ENCODE measurements at places on chromosomes 7 and 10.

DNA sequence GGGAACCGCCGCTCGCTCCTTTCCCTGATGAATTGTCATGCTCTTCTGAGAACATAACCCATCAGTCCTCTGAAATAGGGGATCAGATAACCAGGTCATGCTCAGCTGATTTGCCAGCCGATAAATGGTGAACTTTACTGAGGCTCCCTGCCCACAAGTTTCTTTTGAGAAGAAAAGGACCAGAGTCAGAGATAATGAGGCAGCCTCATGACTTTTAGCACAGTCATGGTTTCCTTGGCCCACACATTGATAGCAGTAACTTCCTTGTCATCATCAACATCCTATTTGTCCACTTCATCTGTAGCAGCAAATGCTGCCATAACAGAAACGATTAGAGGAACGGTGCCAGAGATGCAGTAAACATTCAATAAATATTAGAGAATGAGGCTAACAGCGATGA is 509.0 kb downstream of the GATA3 start:
- DNase-seq: no peak

DNA sequence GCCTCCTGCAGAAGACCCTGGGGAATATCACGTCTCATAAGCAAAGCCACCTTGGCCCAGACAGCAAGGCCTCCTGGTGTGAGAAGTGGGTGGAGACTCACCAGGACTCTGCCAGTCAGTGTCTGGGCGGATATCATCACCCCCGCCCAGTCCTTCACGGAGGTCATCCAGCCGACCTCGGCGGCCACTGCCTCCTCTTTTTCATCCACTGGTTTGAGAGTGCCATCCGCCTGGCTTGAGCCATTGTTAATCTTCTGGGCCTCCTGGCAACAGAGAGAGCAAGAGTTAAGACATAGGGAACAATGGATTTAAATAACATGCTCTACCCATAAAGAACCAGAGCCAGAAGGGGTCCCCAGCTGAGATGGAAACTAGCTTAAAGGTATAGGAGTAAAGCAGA is 233.8 kb downstream of the KCNMA1 start:
- DNase-seq: no peak

GRCh38 chr7:138245216-138245615 is 169.0 kb downstream of the AKR1D1 start:
- DNase-seq: no peak

DNA sequence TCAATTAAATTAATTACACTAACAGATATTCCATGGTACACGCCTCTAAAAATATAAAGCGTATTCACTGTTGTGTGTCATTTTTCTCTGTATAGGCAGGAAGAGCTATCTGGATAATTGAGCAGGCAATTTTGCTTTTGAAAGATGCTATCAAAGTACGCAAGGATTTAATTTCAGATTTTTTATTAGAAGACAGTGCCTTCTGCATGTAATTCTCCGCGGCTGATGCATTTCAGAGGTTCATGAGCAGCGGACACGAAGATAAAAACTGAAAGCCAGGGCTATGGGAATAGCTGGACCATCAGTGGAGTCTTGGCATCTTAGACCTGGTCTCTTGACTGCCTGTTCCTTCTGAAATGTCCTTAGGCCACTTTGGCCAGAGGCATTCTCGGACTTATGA is 35.7 kb upstream of the SDK1 start:
- DNase-seq: no peak

- no peak for DNase-seq
Measured at GRCh38 chr10:49035920-49036319, 79.4 kb downstream of the VSTM4 start.

DNA sequence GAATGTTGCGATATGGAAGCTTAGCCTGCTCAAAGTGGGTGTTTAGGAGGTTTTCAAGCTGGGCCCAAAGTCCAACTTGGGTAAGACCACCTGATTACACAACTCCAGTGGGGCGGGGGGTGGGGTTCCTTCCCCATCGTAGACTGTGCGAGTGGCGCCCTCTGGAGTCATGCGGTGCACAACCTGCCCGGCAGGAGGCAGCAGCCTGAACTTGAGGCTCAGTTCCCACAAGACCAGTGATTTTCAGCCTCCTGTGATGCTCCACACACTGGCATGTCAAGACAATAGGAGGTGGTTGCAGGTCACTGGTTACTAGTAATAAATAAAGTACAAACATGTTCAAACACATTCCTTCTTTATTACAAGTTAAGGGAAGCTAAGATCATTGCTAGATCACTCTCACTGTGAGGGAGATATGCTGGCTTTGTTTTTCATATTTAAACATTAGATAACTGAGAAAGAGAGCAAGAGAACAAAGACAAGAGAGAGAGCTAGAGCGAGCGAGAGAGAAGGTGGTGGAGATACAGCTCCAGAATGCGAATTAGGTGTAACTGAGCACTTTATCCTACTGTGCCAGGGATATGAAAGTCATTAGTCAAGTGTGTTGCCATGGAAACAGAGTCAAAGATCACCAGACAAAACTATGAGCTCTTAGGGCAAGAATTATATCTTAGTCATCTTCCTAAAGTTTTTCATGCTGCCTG is 97.4 kb upstream of the BMPER start:
- DNase-seq: no peak

- no peak for DNase-seq
Measured at GRCh38 chr7:72445075-72445474, 32.9 kb upstream of the CALN1 start.

DNA sequence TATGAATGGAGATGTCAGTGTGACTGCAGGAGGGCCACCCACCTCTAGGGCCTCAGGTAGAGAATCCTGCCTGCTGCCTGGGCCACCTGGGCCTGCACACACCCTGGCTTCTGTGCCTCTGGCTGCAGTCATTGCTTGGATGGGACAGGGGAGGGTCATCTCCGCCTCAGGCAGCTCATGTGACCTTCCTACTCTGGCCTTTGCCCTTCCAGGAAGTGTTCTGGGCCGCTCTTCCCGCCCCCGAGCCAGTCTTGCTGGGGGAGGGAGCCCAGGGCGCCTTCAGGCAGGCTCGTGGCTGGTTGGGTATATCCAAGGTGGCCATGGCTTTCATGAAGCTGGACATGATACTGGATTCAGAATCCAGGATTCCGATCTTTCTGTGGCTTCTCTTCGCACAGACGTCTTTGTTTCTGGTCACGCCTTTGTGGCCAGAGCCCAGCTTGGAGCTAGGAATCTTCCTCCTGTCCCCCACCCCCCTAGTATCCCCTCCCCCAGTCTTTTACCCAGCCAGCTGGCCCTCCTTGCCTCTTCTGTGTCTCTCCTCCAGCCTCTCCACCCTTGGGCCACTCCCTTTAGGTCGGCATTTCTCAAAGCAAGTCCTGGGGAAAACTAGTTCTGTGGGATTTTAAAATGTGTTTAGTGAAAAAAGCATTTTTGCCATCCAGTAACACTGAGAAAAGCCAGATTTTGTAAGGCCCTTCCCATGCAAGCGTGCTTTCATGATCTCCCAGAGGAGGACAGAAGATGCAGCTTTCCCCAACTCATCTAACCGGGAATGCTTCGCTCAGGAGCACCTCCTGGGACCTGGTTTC is 119.6 kb downstream of the ZMIZ1 start:
- DNase-seq: no peak

DNA sequence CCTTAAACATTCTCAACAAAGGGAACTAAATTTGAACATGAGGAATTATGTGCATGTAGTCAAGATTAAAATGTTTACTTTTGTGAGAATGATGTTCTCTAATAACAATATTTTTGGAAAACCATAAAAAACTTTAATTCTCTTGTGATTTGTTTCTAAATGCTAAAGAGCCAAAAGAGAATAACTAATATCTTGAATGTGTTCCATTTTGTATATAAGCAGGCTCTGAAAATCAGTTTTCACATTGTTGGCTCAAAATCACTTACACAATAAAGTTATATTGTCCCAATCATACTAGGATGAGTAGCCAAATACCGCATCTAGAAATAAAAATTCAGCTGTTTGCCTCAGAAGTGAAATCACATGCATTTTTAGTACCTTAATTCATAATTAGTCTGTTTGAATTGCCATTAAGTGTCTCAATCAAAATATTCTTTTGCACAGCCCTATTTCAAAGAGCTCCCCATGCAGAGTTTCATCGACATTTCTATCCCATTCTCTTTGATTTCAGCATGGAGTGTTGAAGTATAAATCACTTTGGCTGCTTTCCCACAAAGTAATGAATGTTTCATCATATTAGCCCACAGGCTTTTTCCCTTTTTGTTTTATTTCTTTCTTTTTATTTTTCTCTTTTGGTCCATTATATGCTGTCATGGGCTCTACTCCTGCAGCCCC is 420.3 kb upstream of the POM121L12 start:
- no peak for DNase-seq

GRCh38 chr10:112361951-112362751 is 11.8 kb upstream of the ACSL5 start:
- DNase-seq: no peak

DNA sequence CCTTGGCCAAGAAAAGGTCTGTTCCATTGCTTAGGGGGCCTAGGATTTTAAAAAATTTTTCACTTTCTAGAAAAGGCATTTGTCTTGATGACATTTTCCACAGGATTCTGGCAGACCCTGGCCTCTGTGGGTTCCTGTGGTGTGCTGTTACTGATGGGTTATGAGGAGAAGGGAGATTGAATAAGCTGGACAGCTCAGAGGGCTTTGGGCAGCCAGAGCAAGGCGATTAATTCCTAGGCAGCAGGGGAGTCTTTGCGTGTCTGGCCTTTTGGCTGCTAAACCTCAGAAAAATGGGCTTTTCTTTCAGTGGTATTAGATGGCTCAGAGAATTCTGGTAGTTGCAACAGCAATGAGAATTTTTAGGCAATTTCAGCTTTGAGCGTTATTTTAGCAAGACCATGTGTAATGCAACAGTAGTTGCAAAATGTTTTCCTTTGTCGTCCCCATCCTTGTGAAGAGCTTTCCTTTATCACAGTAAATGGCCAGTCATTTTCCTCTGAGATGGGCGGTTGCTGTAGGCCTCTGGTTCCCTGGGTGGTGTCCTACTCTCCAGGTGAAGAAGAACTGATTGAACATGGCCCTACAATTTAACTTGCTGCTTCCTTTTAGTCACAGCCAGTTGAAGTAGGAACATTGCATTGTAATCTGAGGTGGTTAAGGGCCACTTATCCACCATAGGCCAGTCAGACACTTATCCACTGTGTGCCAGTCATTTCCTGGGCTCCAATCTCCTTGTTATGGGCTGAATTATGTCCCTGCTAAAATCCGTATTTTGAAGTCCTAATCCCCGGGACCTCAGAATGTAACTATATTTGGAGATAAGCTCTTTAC is 43.2 kb downstream of the SH2D4B start:
- DNase-seq: no peak

DNA sequence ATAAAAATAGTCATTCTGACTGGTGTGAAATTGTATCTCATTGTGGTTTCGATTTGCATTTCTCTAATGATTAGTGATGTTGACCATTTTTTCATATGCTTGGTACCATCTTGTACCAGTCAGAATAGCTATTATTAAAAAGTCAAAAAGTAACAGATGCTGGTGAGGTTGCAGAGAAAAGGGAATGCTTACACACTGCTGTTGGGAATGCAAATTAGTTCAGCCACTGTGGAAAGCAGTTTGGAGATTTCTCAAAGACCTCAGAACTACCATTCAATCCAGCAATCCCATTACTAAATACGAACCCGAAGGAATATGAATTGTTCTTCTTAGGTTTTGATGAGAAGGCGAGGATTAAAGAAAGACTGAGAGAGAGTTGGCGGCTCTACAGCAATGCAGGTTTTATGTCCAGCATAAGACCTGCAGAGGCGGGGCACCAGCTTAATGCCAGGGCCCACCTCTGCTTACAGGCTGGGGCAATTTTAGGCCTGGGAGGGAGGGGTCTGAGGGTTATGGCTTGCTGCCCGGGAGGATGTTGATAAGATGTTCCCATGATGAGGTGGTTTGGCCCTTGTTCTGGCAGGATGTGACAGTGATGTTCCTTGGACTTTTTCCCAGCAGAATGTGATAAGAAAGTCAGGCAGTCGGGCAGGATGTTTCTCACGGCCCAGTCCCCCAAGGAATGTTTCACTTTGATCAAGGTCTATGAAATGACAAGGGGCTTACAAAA is 74.4 kb downstream of the MEST start:
- DNase-seq: no peak

DNA sequence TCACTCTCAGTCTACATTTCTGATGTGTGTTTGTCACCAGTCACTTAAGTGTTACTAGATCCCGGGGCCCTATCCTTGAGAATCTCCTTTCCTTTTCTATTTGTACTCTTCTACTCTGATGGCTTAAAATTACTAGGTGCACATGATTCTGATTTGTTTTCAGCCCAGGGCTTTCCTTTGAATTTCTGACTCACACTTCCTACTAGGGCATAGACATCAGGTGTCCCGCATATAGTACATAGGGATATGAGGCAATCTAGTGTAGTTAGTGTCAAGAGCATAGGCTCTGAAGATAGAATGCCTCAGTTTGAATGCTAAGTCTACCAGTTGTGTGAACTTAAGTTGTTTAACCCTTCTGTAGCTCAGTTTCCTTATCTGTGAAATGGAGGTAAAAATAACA is 49.4 kb upstream of the LRRN3 start:
- no peak for DNase-seq

- DNase-seq: no peak
Measured at GRCh38 chr10:45418849-45419675, 45.0 kb downstream of the ALOX5 start.

DNA sequence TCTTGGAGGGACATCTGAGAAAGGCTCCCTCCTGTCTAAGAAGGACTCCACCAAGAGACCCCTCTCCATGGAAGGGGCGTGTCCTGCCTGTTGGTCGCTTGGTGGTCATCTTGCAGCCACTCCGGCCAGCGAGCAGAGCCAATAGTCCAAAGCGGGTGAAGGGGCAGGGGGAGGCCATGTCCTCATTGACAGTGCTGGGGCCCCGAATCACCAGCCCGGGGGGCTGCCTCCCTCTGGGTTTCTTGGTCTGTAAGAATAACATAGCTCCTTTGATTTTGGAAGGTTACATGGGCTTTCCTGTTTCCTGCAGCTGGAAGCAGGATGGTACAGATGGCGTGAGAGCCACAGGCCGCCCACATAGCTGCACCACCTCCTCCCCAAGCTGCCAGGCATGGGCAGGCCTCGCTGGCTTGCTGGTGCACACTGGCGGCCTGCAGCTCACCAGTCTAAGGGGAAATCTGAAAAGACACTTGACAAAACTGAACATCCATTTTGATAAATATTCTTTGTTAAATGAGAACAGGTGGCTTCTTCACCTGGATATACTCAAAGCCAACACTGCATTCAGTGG is 105.8 kb downstream of the ARHGAP22 start:
- no peak for DNase-seq

DNA sequence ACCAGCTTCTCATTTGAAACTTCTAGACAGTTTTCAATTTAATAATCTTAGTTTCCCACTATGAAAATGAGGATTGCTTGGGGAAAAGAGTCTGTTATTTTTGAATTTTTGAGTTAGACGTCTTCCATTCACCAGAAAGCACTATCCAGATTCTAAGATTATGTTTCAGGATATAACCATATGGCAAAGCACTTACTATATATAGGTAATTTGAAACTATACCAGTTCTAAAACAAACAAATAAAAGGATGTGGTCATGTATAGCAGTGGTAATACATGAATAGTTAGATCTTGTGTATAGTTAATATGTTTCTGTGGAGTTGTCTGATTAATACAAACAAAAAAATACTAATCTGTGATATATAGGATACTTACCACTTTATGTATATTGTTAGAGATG is 320.0 kb downstream of the EXOC4 start:
- no peak for DNase-seq

- no peak for DNase-seq
Measured at GRCh38 chr10:71916827-71917226, 47.4 kb upstream of the CHST3 start.

- DNase-seq: no peak
Measured at GRCh38 chr10:70729763-70730357, 55.3 kb downstream of the TBATA start.

GRCh38 chr7:135342887-135343286 is 109.2 kb downstream of the STRA8 start:
- no peak for DNase-seq

- DNase-seq: no peak
Measured at GRCh38 chr10:132725202-132725601, 60.7 kb downstream of the NKX6-2 start.

Data from stimulated activated CD4-positive, alpha-beta T cell treated with anti-CD3 and anti-CD28 coated beads, Interleukin-1b, Interleukin-23, amount 100 ng/mL, for 1 hour (primary cell).